ENCODE measurements at places on chromosomes 13 and 19.

- peak; percentile 67 for DNase-seq
Observed at GRCh38 chr13:41060724-41061074, 610 bp upstream of the WBP4 start.

- DNase-seq: no peak
Observed at GRCh38 chr13:113754691-113755090, 4.3 kb upstream of the TMEM255B start.

GRCh38 chr19:639253-640160, at the start of gene FGF22:
TSS of gene FGF22 (plus strand) at chr19:639879. CDS start at chr19:639926, 47 bp downstream.
- peak; percentile 92 for DNase-seq

GRCh38 chr19:47541518-47541917, 26.7 kb upstream of the NAPA start:
- DNase-seq: no peak

GRCh38 chr19:42032431-42032830, 37.6 kb downstream of the GRIK5 start:
- no peak for DNase-seq

- no peak for DNase-seq
Observed at GRCh38 chr13:108278466-108278865, 8.9 kb downstream of the TNFSF13B start.

DNA sequence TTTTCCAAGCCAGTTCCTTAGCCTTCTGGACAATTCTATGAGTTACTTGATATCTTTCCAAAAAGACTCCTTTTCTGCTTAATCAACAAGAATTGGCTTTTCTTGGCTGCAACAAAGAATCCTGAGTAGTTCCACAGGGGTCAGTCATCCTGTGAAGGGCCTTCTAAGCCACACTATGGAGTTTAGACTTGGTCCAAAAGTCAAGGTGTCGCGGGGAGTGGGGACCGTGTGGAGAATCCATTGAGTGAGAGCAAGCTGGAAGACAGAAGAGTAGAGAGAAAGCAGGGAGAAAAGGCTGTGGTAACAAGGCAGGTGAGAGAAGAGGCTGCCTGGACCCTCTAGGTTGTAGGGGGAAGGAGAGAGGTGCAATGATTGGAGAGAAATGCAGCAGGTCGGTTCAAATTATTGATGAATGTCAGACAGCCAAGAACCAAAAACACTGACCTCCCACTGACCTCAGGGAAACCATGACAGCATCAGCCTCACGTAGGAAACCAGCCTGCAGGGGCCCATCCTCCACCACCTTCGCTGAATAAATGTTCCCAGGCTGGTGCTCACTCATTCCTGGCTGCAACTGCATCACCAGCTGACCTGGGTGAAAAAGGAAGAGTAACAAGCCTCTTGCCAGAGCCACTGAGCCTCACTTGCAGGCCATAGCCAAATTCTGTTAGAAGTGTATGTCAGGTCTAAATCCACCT, 7.1 kb upstream of the IFT88 start:
- no peak for DNase-seq

- DNase-seq: no peak
Observed at GRCh38 chr19:32265995-32266394, 79.4 kb upstream of the ZNF507 start.

- no peak for DNase-seq
Observed at GRCh38 chr19:51166846-51167490, 24.9 kb downstream of the SIGLEC7 start.

- no peak for DNase-seq
Observed at GRCh38 chr19:42251572-42252358, 3.2 kb downstream of the ERF start.

DNA sequence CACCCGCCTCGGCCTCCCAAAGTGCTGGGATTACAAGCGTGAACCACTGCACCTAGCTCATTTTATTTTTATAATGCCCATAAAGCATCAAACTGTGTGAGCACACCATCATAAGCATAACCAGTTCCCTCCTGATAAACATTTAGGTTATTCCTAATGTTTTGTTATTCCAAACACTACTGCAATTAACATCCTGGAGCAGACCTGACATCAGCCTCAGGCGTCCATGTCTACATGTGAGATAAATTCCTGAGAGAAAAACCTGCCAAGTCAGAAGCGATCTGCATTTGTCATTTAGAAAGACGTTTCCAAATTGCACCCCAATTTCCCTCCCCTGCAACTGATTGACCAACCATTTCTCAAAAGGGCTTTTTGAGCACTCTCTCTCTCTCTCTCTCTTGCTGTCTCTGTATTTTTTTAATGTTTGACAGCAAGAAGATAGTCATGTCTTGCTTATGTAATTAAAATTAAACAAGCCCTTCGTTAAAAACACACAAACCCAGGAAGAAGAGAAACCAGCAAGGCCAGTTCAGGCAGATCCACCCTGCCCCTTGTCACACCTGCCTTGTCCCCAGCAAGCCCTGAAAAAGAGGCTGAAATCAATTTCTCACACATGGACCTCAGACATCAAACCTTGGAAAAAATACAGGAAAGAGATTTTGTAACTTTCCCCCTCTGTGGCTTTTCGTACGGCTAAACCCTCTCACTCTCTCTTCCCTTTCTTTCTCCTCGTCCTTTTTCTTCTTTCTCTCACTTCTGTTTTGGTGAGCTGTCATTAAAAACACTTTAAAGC, 9.9 kb downstream of the LYPD3 start:
- DNase-seq: no peak

- no peak for DNase-seq
Observed at GRCh38 chr13:101915331-101915730, 462.9 kb downstream of the ITGBL1 start.

- DNase-seq: no peak
Observed at GRCh38 chr19:29813642-29814041, 1.9 kb downstream of the CCNE1 start.

GRCh38 chr13:27534108-27534980, 84.0 kb upstream of the MTIF3 start:
- no peak for DNase-seq

GRCh38 chr19:3544742-3545668, 6.0 kb downstream of the TEKTIP1 start:
- peak; percentile 79 for DNase-seq

GRCh38 chr13:102466610-102467190, 64.9 kb upstream of the FGF14 start:
- no peak for DNase-seq

GRCh38 chr19:16342002-16342715, 17.5 kb downstream of the KLF2 start:
- DNase-seq: no peak

- DNase-seq: no peak
Observed at GRCh38 chr13:77846173-77846572, 72.5 kb downstream of the EDNRB start.

GRCh38 chr19:16224293-16225045, 26.8 kb downstream of the AP1M1 start:
- no peak for DNase-seq

- DNase-seq: no peak
Observed at GRCh38 chr19:33496038-33496895, 25.3 kb downstream of the PEPD start.

Data from WERI-Rb-1 (cell line).